Hindlimb muscle (tissue), 1 donor: ENCODE measurements at places on chromosomes 7 and 10. TPM values are rescaled to one million over a fixed set of nuclear protein-coding genes. Genes with fewer than 3 reads are reported as not detected.

The AKR1C4 gene
- not detected for polyA plus RNA-seq

The LIPJ gene
- polyA plus RNA-seq = 0.05 TPM

- no peak for DNase-seq
These were observed 19.9 kb downstream of the CCDC3 start for GRCh38 chr10:12981570-12981969.

The LAMB4 gene
- polyA plus RNA-seq = 0.70 TPM

GRCh38 chr7:110119883-110120581 is 970.9 kb upstream of the LRRN3 start:
- DNase-seq = no peak

The TRIM73 gene
- 5.2 TPM for polyA plus RNA-seq

GRCh38 chr10:89233033-89233432 is 18.5 kb downstream of the LIPA start:
- DNase-seq = no peak

DNA sequence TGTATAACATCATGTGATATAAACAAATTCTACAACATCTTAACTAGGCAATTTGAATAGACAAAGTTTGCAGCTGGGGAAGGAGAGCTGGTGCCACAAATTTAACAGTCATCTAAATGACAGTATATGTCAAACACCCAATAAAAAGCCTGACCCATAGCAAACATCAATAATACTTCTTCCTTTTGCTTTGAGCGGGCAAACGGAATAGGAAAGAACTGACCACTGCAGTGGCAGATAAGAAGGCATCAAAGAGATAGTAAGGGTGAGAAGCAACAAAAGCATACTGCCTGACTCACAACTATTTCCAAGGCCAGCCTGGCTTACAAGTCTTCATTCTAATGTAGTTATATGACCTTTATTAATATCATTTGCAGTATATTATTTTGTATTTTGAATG is 99.9 kb downstream of the LRRN3 start:
- no peak for DNase-seq

The FOXK1 gene
- polyA plus RNA-seq = 25.6 TPM
